ENCODE measurements at places on chromosomes 3 and 15. TPM values are rescaled to one million over a fixed set of nuclear protein-coding genes. Genes with fewer than 3 reads are reported as not detected.

DNA sequence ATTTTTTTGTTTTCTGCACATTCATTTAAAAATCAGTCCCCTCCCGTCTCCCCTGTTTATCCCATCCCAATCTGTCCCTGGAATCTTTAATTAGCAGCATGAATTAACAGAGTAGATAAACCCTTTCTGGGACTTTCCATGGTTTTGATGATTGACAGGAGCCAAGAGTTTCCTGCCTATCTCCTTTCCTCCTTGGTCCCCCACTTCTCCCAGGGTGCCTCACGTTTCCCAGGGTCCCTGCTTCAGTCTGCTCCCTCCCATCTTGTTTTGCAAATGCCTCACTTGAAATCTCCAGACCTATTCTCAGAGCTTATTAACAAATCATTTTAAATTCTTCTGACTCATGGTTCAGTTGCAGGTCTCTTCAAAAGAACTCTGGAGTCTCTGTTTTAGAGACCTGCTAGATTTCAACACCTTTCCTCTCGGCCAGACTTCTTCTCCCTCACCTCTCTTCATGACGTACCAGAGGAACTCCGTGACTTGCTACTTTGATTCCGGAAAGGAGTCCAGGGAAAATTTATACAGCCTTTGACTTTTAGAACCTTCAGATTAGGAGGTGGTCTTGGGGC is 238.5 kb downstream of the ITPR1 start:
- DNase-seq = no peak
- H3K4me1 ChIP-seq = peaks cover 14% of the 10 kb centered on the region
- H3K4me3 ChIP-seq = no peak overlapping the region
- H3K27ac ChIP-seq = no peak overlapping the region
- H3K36me3 ChIP-seq = peaks cover 18% of the 10 kb centered on the region
- no peaks in the 10 kb centered on the region for H3K27me3 ChIP-seq

DNA sequence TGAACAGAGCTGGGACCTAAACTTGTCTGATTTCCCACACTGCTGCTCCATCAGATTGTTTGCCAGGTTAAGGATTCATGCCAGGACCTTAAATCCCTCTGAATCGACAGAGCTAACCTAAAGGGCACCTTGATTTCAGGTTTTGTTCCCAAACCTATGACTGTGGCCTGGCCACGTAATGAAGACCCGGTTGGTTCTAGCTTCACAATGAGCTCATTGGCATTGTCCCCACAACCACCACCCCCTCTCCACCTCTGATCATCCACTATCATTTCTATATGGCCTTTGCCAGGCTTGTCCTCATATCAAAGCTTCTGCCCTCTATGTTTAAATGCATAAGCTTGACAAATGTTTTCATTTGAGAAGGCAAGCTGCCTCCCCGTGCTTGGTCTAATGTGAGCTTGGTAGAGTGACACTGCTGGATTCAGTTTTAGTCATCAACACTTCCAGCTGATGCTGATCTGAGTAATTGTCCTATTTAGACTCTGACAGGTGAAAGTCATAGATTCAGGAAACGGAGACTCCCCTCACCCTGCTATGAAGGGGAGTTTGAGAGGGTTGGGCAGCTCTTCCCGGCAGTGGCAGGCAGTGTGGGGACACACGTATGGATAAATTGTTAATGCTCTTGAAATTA is 407.1 kb upstream of the CFAP20DC start:
- peak overlapping the region; percentile 10 for H3K27ac ChIP-seq
- peaks cover 26% of the 10 kb centered on the region for H3K4me1 ChIP-seq
- H3K4me3 ChIP-seq = no peak overlapping the region
- H3K27me3 ChIP-seq = no peaks in the 10 kb centered on the region
- DNase-seq = peak; percentile 63

DNA sequence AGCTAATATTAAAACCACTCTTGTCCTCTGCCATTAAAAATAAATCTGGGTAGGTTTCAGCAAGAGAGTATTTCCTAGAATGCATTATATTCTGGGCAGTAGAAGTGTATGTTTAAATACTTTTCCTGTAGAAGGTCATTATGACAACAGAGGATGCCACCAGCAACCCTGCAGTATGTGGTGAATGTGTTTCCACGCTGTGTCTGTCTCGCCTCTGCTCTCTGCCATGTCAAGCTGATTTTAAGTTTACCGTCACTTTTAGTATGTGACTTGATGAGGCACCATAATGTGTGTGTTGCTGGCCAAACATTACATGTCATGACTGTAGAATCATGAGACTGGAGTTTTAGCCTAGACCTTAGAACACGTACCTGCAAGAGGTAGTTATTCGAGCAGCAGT is 211.2 kb downstream of the LPP start:
- no peaks in the 10 kb centered on the region for H3K27me3 ChIP-seq
- DNase-seq = no peak
- peaks cover 7% of the 10 kb centered on the region for H3K36me3 ChIP-seq
- no peak overlapping the region for H3K4me3 ChIP-seq
- peaks cover 24% of the 10 kb centered on the region for H3K4me1 ChIP-seq

DNA sequence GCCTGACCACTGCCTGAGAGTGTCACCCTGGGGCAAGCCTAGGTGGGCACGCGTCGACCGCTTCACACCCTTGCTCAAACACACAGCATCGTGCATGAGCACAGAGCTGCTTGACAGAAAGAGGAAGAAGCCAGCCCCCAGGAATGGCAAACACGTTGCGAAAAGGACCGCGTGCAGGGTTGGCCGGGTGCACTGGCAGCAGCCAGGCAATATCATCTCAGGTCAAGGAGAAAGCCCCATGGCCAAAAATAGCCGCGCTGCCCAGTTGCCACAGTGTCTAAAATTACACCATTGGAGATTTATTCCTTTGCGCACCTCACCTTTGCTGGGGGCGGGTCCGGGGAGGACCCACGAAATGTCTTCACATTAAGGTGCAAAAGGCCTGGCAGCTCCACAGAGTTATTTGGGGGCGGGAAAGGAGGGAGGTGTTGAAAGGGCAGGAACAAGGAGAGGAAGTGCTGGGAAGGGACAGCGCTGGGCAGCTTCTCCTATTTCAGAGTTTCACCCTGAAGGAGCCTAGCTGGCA is 44.7 kb upstream of the NR2F2 start:
- H3K36me3 ChIP-seq = no peaks in the 10 kb centered on the region
- no peak overlapping the region for H3K4me3 ChIP-seq
- no peak for DNase-seq
- peaks cover 2% of the 10 kb centered on the region for H3K27me3 ChIP-seq
- no peak overlapping the region for H3K27ac ChIP-seq
- no peaks in the 10 kb centered on the region for H3K4me1 ChIP-seq

DNA sequence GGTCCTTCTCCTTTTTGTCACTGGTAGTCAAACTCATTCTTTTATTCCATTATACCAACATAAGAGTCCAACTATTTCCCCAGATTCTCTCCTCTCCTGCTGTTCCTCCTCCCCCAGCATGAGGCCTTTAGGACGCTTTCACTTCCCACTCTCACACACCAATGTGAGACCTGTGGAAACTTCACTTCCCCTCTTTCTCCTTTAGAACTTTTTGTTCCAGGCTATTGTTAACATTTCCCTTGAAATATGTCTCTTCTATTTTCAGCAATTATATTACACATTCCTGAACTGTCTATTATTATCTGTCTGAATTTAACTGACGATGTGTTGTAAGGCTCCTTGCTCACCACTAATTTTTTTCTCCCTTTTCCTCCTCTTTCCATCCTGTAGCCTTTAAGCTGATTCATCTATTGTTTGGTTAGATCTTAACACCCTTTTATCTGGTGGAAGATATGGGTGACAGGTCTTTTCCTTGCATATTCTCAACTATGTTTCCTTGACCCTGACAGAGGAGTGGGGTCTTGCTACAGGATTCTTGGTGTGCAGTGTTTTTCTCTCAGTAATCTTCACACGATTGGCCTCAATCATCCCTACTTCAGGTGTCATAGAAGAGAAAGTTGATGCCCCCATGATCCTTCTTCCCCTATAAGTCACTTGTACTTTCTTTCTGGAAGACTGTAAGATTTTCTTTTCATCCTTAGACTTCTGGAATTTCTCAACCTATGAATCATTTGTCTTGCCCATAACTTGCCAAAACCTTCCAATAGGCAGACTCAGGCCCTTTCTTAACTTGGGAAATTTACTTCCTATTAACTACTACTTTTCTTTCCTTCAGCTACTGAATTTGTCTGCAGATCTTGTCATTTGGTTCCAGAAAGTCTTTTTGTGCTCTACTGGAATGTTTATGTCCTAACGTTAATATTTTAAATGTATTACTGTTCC is 5.9 kb downstream of the CYP19A1 start:
- no peaks in the 10 kb centered on the region for H3K27me3 ChIP-seq
- no peak overlapping the region for H3K4me3 ChIP-seq
- no peaks in the 10 kb centered on the region for H3K4me1 ChIP-seq
- no peak overlapping the region for H3K27ac ChIP-seq
- no peaks in the 10 kb centered on the region for H3K36me3 ChIP-seq
- DNase-seq = no peak

DNA sequence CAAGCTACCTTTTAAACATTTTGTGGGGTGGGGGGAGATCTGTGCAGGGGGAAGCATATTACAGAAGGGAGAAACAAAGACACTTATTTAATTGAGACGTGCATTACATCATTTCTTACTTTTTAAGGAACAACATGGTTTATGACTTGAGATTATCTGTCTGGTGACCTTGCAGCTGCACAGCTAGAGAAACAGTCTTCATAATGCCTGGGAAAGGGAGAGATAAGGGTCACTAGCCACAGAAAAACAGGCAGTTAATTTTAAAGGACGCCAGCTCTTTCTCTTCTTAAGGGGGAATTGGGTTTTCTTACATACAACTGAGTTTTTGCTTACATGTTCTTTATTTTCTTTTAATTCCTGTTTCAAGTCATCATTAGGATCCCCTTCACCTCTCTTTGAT is 147.9 kb downstream of the SST start:
- H3K36me3 ChIP-seq = no peaks in the 10 kb centered on the region
- no peak overlapping the region for H3K4me3 ChIP-seq
- H3K4me1 ChIP-seq = no peaks in the 10 kb centered on the region
- peaks cover 5% of the 10 kb centered on the region for H3K27me3 ChIP-seq
- H3K27ac ChIP-seq = no peak overlapping the region

DNA sequence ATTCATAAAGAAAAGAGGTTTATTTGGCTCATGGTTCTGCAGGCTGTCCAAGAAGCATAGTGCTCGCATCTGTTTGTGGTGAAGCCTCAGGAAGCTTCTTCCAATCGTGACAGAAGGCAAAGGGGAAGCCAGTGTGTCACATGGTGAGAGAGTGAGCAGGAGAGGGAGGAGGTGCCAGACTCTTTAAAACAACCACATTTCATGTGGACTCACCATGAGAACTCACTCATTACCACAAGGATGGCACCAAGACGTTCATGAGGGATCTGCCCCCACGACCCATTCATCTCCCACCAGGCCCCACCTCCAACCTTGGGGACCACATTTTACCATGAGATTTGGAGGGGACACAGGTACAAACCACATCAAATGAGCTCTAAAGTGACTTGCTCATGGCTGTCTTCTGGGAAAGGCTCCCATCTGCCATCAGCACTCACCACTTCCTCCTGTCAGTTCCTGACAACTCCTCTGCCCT is 327.3 kb upstream of the TLE3 start:
- H3K36me3 ChIP-seq = no peaks in the 10 kb centered on the region
- H3K27me3 ChIP-seq = peaks cover 2% of the 10 kb centered on the region
- H3K4me1 ChIP-seq = peaks cover 18% of the 10 kb centered on the region
- peak; percentile 53 for DNase-seq
- no peak overlapping the region for H3K4me3 ChIP-seq

DNA sequence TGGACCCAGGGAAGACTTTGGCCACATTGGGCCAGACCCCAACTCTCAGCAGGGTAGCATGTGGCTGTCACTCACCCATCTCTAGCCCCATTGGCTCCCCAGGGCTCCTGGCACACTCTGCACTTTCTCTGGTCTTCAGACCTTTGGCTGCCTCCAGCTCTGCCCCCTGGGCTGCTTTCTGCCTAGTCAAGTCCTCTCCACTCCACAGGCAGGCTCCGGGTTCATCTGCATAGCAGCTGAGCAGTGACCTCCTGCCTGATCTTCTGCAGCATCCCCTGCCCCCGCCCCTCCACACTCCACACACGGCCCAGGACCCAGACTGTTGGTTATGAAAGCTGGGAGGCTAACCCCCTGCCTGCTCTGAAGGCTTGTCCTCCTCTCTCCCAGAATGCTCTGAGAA is 8.4 kb upstream of the C15orf39 start:
- H3K4me3 ChIP-seq = no peak overlapping the region
- no peaks in the 10 kb centered on the region for H3K27me3 ChIP-seq
- no peak for DNase-seq
- no peaks in the 10 kb centered on the region for H3K36me3 ChIP-seq

- no peak for DNase-seq
- H3K27ac ChIP-seq = no peak overlapping the region
- H3K4me1 ChIP-seq = no peaks in the 10 kb centered on the region
Measured at GRCh38 chr3:64327100-64327804, 102.0 kb upstream of the PRICKLE2 start.

- DNase-seq = peak; percentile 9
- H3K27me3 ChIP-seq = peaks cover 81% of the 10 kb centered on the region
- H3K36me3 ChIP-seq = peaks cover 5% of the 10 kb centered on the region
Measured at GRCh38 chr3:158103887-158104327, 2.3 kb downstream of the SHOX2 start.

DNA sequence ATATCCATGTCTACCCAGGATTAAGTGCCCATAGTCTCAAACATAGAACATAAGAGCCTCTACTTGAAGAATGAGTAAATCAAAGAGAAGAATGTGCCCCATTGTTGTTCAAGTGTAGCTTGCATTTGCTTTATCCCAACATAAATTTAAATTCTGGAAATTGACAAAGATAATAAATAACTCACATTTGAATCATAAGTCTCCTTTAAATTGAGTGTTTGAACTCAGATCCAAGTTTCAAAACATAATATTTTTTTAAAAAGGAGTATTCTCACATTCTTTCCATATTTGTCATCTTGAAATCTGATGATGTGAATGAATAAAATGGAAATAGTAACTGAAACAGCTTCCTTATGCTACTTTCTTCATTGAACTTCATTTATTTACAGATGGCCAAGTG is 135.2 kb downstream of the MECOM start:
- no peaks in the 10 kb centered on the region for H3K4me1 ChIP-seq
- H3K27me3 ChIP-seq = peaks cover 2% of the 10 kb centered on the region
- H3K36me3 ChIP-seq = no peaks in the 10 kb centered on the region
- H3K27ac ChIP-seq = no peak overlapping the region
- no peak overlapping the region for H3K4me3 ChIP-seq
- no peak for DNase-seq

- no peaks in the 10 kb centered on the region for H3K27me3 ChIP-seq
- H3K4me3 ChIP-seq = no peak overlapping the region
- no peaks in the 10 kb centered on the region for H3K36me3 ChIP-seq
- no peak overlapping the region for H3K27ac ChIP-seq
Measured at GRCh38 chr3:133833880-133834620, 28.4 kb downstream of the SRPRB start.

The FAM107A gene
- total RNA-seq = not detected

The PLSCR5 gene
- not detected for total RNA-seq

The SPINK8 gene
- not detected for total RNA-seq

The MKRN3 gene
- 3.3 TPM for total RNA-seq

The NRROS gene
- total RNA-seq = 24.5 TPM

The ARPIN gene
- not detected for total RNA-seq

The PTH1R gene
- total RNA-seq = not detected

The ITPR1 gene
- total RNA-seq = 49.1 TPM

The CADM2 gene
- total RNA-seq = not detected

The ZDHHC23 gene
- 5.4 TPM for total RNA-seq

The PLA2G4E gene
- not detected for total RNA-seq

The NOX5 gene
- total RNA-seq = not detected

The SH2D7 gene
- total RNA-seq = not detected

The ZNF80 gene
- 0.33 TPM for total RNA-seq

The AMT gene
- total RNA-seq = 2.4 TPM

All from activated CD4-positive, alpha-beta memory T cell treated with anti-CD3 and anti-CD28 coated beads for 36 hours (primary cell).